Choroid plexus epithelial cell (primary cell): ENCODE measurements at places on chromosomes 4 and X.
A peak's percentile ranks its signal among the peaks of the same experiment; 100 is the strongest.

DNA sequence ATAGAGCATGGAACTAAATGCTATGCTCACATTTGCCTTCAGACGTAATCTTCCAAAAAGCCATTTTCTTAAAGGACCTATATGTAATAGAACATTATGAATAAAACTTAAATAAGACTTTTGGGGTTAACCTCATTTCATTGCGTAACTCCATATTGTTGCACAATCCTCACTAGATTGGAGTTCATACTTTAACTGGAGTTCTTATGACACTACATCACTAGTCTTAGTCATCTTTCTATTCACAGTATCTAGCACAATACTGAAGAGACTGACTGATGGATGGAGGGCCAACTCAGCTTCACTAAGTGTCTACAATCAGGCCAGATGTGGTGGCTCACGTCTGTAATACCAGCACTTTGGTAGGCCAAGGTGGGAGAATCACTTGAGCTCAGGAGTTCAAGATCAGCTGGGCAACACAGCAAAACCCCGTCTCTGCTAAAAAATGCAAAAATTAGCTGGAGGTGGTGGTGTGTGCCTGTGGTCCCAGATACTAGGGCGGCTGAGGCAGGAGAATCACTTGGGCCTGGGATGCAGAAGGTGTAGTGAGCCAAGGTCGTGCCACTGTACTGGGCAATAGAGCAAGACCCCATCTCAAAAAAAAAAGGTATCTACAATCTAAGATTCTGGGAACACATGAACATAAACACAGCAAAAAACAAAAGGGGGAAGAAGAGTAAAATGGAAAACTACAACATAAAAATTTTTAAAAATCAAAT is 80.8 kb upstream of the MAB21L2 start:
- peak; percentile 91 for DNase-seq

GRCh38 chr4:169410839-169411770 is 140.3 kb upstream of the SH3RF1 start:
- peak; percentile 94 for DNase-seq

DNA sequence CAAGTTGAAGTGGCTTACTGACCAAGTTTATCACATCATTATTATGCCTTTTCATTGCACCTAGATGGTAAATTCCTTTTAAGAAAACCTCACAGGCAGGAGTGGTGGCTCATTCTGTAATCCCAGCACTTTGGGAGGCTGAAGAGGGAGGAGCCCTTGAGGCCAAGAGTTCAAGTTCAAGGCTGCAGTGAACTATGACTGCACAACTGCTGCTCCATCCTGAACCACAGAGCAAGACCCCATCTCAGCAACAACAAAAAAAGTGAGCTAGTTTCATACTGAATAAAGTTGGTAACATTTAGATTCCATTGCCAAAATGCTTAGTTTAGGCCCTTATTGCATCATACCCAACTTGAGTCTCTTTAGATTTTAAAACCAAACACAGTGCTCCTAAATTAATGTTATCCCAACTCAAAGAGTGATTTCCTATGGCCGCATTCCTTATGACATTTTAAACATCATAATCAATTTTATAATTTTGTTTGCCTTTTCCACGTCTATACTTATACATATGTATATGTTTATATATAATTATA is 36.0 kb downstream of the PDS5A start:
- DNase-seq = no peak

DNA sequence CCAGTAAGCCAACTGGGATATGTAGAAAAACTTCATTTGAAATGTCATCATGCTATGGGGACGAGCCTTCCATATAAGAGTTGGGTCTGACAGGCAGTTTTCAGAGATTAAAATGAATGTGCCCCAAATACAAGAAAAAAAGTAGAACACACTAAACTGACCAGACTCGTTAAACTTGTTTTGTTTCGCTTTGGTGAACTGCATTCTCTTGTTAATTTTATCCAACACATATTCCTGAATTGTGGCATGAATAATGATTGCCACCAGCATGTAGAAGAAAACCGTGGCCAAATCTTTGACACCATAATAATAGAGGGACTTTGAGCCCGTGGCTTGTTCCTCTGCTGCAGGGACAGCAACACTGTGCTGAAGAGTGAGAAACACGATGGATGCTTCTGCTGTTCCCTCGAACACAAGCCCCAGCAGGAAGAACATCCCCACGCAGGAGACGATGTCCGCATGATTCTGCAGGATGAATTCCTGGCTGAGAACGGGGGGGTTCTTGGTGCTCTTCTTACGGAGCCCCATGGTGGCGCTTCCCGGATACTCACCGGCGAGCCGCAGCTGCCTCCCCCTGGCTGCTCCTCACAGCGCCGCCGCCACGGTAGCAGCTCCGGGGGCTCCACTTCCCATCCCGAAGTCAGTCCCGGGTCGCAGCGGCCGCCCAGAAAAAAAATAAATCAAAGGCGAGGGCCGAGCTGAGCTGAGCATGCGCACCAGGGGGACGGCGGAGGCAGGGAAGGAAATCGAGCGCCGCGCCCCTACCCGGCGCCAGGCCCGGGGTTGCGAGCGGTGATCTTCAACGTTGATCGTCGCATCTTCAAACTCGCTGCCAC is at the start of gene TRAM1L1:
Gene TRAM1L1, minus strand, starts transcription at position 711 of the 836 bp plus-strand sequence. Its CDS starts 183 bp downstream, at position 528.
- peak; percentile 66 for DNase-seq

DNA sequence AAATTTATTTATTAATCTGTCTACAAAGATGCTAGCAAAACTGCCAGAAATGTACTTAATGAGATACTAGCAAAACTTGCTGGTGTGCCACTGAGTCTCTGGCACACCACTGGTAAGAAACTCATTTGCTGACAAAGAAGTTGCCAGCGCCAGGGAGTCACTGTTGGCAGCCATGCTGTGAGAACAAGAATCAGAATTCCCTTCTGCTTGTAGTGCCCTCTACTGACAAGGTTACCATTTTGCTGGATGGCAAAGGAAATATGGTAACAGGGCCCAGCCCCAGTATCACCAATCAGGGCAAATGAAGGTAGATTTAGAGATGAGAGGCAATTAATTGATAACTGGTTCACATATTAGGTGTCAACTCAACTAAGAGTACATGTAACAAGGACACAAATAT is 750.1 kb upstream of the ADGRL3 start:
- no peak for DNase-seq

DNA sequence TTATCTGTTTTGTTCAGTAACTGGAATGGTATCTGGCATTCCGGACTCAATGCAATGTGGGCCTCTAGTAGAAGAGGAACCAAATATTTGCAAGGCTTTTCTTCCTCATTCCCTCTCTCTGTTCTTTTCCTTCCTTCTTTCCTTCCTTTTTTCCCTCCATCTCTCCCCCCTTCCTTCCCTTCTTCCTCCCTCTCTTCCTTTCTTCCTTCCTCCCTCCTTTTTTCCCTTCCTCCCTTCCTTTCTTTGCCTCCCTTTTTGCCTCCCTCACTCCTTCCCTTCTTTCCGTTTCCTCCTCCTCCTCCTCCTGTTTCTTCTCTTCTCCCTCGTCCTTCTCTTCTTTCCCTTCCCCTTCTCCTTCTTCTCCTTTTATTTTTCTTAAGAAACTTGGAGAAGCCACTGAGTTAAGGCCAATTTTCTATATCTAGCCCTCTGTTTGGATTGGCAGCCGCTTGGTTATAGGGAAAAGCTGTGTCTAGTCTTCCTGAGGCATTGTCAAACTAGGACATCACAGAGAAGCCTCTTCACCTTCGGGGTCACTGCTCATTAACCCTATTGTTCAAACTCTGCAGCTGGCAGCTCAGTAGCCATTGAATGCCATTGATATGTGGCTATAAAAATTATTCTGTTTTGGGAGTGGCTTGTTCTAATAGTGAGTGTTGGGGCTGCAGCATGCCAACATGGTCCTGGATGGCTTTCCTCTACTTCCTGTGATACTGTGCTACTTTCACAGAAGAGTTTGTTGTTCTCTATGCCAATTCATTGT is 95.9 kb downstream of the CFAP299 start:
- no peak for DNase-seq

DNA sequence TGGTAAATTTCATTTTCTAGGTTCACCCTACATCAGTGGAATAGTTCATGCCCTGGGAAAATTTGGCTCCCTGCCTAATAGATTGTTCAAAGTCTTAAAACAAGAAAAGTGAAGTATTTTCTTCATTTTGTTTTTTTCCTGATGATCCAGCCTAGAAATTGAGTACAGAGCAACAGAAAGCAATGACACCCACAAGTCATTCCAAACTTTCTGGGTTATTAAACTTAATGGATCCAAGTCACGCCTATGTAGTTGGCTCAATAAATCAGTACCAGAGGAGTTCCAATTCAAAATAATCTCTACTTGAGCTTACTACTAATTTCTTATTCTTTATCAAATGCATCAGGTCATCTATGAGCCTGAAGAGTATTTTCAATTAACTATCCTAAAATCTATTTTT is 937.6 kb upstream of the SLIT2 start:
- no peak for DNase-seq

GRCh38 chr4:80471756-80472155 is 136.2 kb downstream of the CFAP299 start:
- DNase-seq = peak; percentile 16

DNA sequence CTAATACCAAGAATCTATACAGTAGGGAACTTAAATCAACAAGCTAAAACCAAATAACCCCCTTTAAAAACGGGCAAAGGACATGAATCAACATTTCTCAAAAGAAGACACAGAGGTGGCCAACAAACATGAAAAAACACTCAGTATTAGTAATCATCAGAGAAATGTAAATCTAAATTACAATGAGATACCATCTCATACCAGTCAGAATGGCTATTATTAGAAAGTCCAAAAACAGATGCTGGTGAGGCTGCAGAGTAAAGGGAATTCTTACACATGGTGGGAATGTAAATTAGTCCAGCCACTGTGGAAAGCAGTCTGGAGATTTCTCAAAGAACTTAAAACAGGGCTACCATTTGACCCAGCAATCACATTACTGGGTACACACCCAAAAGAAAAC is 167.8 kb downstream of the PACRGL start:
- DNase-seq = no peak

DNA sequence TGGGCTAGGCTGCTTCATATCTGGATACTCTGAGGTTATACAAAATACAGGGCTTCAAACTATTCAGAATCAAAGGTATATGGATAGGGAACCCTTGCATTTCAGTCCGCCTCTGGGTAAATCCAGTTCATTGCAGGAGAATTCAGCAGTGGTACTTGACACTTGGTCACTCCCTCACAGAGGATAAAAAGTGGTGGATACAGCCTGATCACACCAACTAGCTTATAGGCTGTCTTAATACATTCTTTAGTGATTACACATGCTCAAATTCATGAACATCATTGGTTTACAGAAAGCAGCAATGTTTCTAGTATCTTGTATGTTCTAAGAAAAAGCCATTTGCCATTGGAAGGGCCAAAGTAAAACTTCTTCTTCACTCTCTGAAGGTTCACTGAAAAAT is 104.8 kb upstream of the PDE5A start:
- peak; percentile 67 for DNase-seq

GRCh38 chr4:142329313-142329712 is 516.8 kb downstream of the INPP4B start:
- DNase-seq = no peak

GRCh38 chrX:52353838-52354237 is 15.0 kb upstream of the XAGE2 start:
- peak; percentile 52 for DNase-seq

DNA sequence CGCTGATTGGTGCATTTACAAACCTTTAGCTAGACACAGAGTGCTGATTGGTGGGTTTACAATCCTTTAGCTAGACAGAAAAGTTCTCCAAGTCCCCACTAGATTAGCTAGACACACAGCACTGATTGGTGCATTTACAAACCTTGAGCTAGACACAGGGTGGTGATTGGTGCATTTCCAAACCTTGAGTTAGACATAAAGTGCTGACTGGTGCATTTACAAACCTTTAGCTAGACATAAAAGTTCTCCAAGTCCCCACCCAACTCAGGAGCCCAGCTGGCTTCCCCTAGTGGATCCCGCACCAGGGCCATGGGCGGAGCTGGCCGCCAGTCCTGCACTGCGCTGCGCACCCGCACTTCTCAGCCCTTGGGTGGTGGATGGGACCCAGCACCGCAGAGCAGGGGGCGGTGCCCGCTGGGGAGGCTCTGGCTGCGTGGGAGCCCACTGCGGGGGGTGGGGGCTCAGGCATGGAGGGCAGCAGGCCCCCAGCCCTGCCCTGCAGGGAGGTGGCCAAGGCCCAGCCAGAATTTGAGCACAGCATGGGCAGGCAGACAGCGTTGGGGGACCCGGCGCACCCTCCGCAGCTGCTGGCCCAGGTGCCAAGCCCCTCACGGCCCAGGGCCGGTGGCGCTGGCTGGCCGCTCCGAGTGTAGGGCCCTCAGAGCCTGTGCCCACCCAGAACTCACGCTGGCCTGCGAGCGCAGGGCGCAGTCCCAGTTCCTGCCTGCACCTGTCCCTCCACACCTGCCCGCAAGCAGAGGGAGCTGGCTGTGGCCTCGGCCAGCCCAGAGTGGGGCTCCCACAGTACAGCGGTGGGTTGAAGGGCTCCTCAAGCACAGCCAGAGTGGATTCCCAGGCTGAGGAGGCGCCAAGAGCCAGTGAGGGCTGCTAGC is 608.9 kb upstream of the LCORL start:
- DNase-seq = no peak

GRCh38 chr4:158513256-158513655 is 8.4 kb upstream of the RXFP1 start:
- DNase-seq = peak; percentile 5

DNA sequence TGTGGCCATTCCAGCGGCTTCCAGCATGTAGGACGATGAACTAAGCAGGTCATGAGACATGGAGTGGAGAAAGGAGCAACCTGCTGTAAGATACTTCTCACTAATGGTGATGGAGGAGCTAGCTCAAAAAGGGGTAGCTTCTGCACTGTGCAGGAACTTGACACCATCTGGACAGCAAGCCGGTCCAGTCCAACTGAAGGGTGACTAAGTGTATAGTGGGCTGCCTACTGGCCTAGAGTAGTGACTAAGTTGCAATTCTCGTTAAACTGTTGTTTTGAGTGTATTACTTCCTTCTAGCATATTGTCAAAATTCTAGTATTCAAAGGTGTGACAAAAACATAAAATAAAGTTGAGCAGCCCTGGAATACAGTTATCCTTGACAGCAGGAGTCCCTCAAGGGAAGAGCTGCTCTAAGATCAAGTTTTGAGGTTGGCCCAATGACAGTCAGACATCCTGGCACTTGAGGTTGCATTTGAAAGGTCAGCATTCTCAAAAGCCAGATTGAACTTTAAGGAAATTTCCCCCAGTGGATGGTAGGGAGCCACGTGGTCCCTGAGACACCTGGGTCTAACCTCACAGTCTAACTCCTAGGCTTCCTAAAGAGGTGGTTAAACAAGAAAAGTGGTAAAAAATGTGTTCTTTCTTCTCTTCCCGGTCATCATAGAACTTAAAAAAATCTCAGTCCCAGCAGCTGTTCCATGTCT is 8.0 kb downstream of the CETN2 start:
- no peak for DNase-seq

GRCh38 chrX:109643687-109644086 is 18.7 kb upstream of the KCNE5 start:
- no peak for DNase-seq

GRCh38 chrX:97531825-97532224 is 648.1 kb downstream of the RPA4 start:
- DNase-seq = no peak

DNA sequence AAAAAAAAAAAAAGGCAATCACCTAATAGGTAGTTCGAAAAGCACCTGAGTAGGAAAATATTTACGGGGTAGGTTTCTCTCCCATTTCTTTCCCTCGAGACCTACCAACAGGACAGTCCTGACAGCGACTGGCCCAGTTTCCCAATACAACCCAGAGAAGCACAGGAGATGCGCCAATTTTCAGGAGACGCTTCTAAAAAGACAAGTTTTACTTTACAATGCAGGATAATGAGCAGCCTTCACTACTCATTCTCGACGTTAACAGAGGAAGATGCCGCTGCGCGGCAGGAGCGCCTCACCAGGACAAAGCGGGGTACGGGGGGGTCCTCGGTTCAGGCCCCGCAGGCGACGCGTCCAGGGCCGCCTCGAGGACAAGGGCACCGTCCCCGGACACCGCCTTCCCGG is 708 bp downstream of the BCLAF3 start:
- DNase-seq = peak; percentile 3

GRCh38 chr4:117225471-117225870 is 140.1 kb upstream of the TRAM1L1 start:
- peak; percentile 2 for DNase-seq
